ENCODE measurements at places on chromosomes 4 and X.

- no peak for DNase-seq
Observed at GRCh38 chr4:76277667-76278066, 26.1 kb downstream of the FAM47E start.

DNA sequence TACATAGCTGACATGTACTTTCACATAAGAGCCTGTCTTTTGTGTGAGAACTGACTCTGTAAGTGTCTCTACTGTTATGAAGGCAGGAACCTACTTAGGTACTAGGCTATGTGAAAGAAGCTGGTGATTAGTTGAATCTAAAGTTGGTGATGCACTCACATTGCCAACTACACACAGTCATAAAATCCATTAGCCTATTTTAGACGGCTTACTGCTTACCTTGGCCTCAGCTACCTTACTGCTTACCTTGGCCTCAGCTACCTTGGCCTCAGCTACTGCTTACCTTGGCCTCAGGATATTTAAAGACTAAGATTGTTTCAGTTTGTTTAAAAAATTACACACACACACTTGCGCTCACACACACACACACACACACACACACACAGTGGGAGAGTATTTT, 549.7 kb downstream of the IL1RAPL1 start:
- no peak for DNase-seq

- DNase-seq: no peak
Observed at GRCh38 chr4:54395013-54395527, 166.0 kb downstream of the PDGFRA start.

DNA sequence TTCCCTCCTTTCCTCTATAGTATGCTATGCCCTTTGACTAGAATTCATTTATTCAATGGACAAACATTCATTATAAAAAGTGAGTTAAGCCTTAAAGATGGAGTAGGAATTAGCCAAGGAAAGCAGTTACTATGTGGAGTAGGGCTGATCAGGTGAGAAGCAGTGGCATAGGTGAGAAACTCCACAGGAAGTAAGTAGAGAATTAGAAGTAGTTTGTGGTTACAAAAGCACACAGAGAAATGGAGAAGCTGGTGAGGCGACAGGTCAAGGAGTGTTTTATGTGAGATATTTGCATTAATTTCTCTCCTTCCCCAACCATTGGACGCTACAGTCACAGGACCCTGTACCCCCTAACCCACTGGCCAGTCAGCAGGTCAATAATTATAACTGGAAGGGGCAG, 30.6 kb downstream of the SETD7 start:
- no peak for DNase-seq

DNA sequence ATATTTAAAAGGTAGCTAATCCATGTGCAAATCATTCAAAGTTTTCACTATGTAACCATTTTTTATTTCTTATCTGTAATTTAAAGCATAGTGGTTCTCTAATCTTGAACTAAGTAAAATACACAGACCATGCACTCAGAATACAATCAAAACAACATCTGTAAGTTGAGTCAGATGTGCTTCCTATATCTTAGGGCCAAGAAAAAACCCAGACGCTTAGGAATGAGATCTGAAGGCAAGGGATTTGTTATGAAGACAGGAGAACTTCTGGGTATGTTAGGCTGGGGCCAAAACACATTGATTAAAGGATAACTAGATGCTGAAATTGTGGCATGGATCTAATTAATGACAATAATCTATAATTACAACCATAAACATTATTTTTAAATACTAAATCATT, 120.3 kb downstream of the PDE5A start:
- DNase-seq: no peak

DNA sequence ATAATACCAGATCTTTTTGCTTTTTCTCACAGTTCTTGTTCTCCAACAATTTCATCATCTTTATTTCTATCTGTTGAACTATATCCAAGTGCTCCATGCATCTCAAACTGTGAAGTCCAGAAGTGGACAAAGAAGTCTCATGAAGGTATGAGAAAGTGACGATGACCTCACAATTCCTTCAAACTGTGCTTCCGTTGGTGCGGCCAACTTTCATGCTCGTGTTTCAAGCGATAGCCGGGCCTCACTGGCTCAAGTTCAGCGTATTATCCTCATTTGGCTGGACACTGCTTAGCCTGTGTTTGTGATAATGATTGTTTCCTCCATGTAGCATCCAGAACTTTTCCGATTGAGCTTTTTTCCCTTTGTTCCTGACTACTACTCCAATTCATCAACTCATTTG, 143.1 kb downstream of the PALLD start:
- DNase-seq: no peak

DNA sequence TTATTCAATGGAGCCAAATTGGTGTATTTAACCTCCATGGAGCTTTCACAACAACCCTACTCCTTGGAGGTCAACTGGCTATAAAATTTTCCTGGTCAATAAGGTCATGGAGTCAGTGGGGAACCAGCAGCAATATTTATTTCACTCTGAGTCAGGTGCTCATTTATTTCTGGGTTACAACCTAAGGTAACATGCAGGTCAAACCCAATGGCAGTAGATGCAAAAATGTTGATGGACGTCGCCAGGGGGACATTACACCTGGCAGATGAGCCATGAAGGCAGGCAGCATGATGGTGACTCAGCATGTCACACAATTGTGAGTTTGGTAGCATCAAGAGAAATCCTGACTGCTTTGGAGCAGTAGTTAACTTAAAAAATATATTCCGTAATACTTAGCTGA, 514.1 kb downstream of the IL15 start:
- no peak for DNase-seq

DNA sequence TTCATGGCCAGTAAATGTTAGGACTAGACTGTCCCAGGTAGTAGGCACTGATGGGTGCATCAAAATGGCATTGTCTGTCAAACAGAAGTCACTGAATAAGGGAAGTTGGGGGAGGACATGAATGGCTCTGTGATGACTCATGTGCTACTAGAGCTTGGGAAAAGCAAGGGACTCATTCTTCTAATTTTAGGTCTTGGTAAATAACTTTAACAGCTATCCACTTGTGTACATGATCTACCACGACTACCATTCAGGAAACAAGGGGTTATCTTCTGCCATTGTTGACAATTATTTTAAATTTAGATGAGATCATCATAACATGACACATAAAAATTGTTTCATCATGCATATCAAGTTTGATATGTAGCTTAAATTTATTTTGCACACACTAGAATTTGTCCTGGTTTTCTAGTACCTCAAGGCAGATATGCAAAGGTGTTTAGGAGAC, 6.3 kb downstream of the AREG start:
- DNase-seq: no peak

GRCh38 chr4:147963839-147964238, 232.0 kb downstream of the ARHGAP10 start:
- DNase-seq: no peak

DNA sequence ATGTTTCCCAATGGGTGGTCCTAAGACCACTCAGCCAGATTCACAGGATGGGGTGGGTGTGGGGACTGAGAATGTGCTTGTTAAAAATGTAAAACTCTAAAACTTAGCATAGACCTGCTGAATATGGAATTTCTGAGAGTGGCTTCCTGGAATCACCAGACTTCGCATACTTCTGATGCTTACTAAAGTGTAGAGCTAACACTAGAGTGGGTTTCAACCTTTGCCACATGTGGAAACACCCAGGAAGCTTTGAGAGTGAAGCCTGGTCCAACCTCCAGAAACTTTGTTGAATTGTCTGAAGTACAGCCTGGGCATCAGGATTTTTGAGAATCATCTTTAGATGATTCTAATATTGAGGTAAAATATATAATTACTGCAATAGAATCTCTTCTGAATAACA, 167.8 kb upstream of the EDNRA start:
- DNase-seq: no peak

GRCh38 chrX:110163488-110163887, 154.4 kb downstream of the AMMECR1 start:
- DNase-seq: no peak

GRCh38 chrX:27186671-27187070, 276.5 kb downstream of the PPP4R3C start:
- peak; percentile 1 for DNase-seq

GRCh38 chr4:79854856-79855502, 218.1 kb downstream of the ANTXR2 start:
- DNase-seq: no peak

DNA sequence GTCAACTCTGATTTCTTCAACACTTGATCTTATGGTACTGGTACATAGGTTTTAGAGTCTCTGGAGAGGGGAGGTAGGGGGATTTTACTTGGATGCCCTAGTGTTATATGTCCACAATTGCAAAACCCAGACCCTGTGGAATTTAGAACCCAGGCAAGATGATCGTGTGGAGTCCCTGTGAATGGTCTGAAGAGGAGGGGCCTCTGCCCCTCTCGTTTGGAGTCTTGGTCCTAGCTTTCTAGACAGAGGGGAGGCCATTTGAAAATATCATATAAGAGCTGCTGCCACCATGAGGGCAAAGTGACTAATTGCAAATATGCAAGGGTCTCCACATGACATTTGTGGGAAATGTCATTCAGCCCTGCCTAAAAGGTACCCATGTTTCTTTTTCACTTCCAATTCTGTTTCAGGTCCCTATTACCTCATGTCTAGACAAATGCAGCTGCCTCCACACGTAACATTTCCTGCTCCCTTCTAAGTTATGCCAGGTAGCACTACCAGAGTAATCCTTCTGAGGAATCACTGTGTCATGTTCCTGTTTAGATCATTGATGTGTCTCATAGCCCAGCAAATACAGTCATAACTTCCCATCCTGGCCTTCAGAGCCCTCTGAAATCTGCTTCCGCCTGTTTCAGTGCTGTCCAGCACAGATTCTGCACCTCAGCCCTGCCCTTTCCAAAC, 126.8 kb downstream of the KLHL8 start:
- DNase-seq: peak; percentile 80

GRCh38 chrX:140503238-140503601, 1.6 kb downstream of the SOX3 start:
- peak; percentile 3 for DNase-seq

DNA sequence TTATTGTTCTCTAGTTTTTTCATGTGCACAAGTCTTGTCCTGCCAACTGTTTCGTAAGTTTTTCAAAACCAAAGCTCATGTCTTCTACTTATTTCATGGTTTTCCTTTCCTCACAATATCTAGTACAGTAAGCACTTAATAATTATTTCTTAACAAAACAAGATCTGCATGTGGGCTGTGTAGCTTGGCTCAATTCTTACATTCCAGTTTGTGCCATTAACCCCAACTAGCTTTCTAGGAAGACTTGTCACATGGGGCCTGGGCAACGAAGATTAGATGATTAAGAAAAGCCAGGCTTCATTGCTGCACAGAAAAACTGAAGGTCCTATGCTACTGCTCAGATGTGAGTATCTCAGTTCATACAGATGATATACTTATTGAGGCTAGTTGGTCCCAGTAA, 155.3 kb upstream of the TEX13A start:
- no peak for DNase-seq

GRCh38 chrX:129953334-129953648, 29.1 kb upstream of the BCORL1 start:
- no peak for DNase-seq

GRCh38 chr4:124939908-124940307, 227.4 kb upstream of the ANKRD50 start:
- no peak for DNase-seq

GRCh38 chrX:130049821-130050220, 60.5 kb downstream of the ELF4 start:
- no peak for DNase-seq

GRCh38 chrX:43861750-43862149, 20.5 kb downstream of the MAOB start:
- no peak for DNase-seq

DNA sequence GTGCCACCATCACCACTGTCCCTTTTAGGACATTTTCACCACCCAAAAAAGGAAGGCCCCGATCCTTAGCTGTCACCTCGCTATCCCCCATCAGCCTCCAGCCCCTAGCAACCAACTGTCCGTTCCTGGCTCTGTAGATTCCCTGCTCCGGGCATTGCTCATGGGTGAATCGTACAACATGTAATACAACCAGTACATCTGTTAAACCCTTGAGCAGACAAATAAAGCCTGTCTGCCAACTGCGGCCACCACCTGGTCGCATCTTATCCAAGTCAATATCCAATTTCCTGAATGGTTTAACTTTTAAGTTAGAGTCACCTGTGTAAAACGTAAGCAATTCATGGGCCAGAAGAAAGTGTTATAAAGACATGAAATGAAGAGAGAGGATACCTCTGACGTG, 251.9 kb downstream of the AFAP1 start:
- no peak for DNase-seq

DNA sequence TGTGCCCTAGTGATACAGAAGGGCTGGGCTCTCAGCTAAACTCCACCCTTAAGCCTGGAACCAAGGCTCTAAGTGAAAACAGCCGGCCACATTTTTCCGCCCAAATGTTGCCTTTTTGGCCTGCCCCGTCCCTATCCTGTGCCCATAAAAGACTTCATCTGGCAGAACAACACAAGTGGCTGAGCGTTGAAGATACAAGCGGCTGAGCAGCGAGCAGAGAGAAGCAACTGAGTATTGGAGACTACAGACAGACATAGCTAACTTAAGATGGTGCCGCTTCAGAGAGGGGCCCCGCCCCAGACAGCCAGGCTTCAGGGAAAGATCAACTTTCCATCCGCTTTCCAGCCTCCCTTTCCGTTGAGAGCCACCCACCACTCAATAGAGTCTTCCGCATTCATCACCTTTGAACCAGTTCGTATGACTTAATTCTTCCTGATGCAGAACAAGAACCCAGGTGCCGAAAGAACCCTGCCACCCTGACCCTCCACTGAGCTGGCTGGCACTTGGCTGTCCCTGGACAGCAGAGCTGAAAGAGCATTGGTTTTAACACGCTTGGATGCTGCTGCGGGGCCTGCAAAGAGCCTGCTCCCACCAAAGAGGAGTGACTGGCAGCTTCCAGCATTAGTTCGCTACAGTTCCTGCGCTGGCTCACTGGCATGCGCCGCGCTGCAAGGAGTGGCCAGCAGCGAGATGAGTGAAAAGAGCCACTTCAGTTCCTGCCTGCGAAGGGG, 853.2 kb upstream of the INTU start:
- DNase-seq: no peak

DNA sequence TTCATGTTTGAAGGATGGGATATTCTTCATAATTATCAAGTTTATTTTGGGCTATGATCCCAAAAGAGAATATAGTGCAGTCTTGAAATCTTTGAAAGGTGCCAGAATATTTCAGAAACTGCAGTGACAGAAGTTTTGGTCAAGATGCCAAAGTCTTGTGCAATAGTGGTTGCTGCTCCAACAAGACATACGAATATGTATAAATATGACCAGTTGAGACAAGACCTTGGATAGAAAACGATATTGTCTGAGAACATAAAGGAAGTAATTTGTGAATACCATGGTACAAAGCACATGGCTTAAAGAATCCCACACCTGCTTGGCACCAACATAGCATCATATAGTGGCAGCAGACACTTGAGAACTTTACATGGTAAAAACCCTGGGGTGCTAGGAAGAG, 48.6 kb upstream of the AMELX start:
- DNase-seq: no peak

- no peak for DNase-seq
Observed at GRCh38 chr4:124953061-124953460, 240.5 kb upstream of the ANKRD50 start.

GRCh38 chr4:57496697-57497471, 386.7 kb upstream of the IGFBP7 start:
- no peak for DNase-seq

DNA sequence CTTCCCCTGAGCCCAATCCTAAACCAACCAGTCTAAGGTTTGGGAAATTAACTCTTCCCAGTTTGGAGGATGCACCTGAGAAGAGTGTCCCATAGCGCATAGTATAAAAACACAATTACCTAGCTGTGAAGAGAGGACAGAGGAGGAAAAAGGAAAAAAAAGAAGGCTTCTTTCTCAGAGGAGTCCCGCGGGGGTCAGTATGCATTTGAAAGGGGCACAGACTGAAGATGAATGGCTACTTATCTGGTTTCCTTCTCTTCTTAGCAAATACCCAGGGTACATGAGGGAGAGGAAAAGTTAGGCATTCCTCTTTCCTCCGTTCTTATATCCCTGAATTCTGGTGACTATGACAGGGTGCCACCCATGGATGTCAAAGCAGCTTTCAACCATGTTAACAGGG, 96.9 kb downstream of the TMEM47 start:
- DNase-seq: no peak

Data from pons (tissue), 1 donor.